ENCODE measurements at places on chromosomes 7 and 10.

DNA sequence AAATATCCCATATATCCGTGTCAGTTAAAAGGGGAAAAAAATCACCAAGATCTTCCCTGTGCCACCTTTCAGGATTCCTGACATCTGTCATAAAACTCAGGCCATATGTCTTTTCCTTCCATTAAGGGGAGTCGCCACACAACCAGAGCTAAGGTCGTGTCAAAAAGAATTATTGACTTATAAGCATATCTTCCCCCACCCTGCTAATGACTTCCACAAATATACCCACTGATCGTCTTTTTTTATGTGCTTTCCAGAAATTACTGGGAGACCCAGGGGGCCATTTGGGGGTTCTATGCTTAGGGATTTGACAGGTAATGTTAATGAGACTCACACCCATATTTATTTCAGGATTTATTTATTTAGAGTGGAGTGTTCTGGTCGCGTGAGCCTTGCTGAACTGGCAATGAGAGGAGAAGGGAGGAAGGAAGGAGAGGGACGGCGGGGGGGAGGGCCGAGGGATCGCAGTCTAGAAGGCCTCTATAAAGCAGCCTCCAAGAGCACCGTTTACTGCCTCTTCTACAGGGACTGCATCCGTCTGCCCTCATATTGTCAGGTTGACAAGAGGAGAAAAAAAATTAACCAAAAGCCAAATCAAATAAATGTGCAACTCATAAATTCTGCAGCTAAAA is 135.7 kb upstream of the MGMT start:
- no peak for DNase-seq

GRCh38 chr10:57979491-57979890 is 288.2 kb downstream of the IPMK start:
- DNase-seq, result no peak

DNA sequence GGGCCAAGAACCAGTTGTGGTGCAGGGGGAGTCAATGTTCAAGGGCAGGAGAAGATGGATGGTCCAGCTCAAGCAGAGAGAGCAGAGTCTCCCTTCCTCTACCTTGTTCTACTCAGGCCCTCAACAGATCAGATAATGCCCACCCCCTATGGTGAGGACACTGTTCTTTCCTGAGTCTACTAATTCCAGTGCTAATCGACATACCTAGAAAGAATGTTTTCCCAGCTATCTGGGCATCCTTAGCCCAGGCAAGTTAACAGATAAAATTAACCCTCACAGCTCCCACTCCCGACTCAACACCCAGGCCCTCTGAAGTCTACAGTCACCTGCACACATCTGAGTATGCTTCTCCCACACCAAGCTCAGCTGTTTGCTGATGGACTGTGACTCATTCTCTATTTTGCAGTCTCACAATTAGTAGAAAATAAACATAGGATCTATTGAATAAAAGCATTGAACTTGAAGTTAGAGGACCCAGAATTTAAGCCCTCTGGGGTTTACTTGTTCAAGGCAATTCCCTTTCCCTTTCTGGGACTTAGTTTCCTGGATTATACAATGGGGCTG is 17.1 kb downstream of the COL13A1 start:
- DNase-seq, result no peak

DNA sequence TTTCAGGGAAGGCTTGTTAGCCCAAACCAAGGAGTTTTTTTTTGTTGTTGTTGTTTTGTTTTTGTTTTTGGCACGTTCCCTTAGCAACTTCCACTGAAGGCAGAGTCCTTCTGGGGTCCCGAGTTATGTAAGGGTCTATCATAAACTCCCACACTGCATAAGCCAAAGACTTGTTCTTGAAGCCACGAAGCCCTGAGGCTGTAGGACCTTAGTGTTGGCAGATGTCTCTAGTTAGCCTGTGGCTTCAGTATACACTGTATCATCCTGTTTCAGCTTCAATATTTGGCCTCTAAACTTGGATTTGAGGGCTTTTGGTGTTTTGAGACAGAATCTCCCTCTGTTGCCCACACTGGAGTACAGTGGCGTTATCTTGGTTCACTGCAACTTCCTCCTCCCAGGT is 13.6 kb downstream of the KPNA7 start:
- DNase-seq, result no peak

DNA sequence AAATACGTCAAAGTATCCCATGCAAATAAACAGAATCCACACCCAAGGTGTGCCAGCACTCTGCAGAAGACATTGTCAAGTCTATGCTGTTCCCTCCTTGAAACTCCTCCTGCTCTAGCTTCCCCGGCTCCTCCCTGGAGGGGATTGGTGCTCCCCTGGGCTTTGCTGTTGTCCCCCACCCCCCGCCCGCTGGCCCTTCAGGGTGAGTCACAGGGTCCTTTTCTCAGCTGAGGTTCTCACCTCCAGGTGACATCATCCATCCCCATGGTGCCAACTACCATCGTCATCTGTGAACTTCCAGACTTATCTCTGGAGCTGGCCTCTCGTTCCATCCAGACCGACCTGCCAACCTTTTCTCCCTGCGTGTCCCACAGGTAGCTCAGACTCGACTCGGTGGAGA is 77.0 kb downstream of the ITIH5 start:
- DNase-seq, result no peak

DNA sequence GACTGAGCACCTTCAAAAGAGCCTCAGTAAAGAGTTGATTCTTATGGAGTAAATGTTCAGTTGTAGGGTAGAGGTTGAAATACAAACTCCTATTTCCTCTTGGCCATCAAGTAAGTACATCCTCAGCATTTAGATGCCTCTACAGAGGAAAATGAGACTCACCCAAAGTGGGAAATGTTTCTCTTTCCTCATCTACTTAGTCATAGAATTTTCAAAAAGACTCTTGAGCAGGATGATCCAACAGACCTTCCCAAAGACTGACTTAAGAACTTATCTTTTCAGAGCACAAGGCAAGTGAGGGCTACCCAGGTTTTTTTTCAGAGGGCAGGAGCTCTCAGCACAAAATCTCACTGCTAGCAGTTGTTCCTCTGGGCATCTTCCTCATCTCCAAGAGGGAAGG is 449.1 kb downstream of the KCNMA1 start:
- no peak for DNase-seq

- no peak for DNase-seq
Measured at GRCh38 chr10:113718969-113719822, 32.3 kb upstream of the PLEKHS1 start.

DNA sequence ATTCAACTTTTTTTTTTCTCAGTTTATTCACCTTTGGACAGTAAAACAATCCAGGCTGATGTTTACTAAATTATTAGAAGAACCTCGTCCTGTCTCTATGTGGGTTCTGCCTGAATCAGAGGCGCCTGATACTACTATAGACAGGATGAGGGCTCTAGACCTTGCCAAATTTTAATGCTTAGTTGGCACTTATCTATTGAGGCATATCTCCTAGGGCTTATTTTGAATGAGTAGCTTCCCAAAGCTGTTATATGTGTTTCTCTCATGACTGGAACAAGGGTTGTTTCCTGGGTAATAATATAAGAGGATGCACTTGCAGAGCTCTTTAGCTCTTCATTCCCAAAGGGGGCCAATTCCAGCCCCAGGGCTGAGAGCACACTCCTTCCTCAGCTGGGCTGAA is 23.6 kb downstream of the HECW1 start:
- DNase-seq, result no peak

- peak; percentile 9 for DNase-seq
Measured at GRCh38 chr7:16564909-16565426, 38.3 kb downstream of the LRRC72 start.

GRCh38 chr10:27695088-27695487 is 50.5 kb downstream of the MKX start:
- DNase-seq, result no peak

DNA sequence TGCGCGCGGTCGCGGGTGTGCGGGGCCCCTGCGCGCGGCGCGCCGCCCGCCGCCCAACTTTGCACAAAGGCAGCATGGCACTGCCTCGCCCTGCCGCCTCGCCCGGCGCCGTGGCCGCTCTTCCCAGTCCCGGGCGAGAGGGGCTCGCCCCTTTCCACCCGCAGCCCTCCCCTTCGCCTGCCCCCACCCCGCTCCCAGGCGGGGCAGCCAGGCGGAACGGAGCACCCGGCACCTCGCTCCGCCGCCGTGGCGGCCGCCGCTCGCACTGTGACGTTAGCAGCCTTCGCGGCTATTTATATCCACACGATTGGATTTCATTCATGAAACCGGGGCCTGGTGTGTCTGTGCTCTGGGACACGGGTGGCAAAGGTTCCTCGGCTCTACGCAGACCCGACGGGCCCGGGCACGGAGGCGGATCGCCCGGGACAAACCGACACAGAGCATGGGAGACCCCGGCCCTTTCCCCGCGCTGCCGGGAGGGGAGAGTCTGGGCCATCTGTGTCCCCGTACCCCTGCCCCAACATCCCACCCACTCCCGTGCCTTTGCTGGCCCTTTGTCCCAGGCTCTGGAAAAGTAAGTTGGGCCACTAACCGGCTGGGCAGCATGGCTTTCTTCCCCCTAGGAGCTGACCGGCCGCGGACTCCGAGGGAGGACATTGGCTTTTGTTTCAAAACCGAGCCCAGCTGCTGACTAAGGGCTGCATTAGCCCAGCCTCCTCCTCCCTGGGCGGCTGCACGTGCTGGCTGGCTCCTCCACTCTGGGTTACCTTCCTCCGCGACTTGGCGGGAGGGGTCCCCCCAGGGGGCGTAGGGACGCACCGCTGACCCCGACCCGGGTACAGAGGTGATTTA is at the start of gene RHOBTB1:
Gene RHOBTB1, minus strand, starts transcription at position 128 of the 852 bp plus-strand sequence. CDS start 32,643 bp downstream, outside the sequence.
- no peak for DNase-seq

- DNase-seq, result no peak
Measured at GRCh38 chr10:28948046-28948445, 270.7 kb downstream of the BAMBI start.

GRCh38 chr7:99860281-99861127 is 16.3 kb downstream of the OR2AE1 start:
- no peak for DNase-seq

GRCh38 chr10:104424719-104425118 is 71.1 kb downstream of the CFAP58 start:
- no peak for DNase-seq

DNA sequence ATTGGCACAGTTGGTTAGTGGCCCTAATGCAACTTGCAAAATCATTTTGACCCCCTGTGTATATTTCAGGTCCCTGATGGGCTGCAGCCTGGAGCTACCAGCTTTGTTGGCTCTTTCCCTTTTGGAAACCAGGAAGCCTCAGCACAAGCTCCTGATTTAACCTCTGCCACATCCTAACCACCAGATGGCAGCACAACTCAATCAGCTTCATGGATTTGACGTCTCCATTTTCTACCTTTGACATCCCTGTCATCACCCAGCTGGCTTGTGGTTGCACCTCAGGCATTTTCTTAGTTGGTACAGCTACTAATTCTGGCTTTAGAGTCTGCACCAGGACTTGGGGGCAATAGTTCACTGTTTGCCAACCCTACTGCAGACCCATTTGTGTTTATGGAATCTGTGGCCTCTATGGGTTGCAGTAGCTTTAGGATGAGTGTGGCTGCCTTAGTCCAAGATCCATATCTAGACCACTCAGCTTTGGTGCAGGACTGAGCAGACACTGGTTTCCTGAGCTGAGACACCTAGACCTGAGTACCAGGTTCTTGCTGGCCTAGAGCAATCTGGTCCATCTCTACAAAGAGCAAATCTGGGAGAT is 456.2 kb downstream of the REEP3 start:
- DNase-seq, result no peak

GRCh38 chr7:135942614-135943013 is 34.5 kb downstream of the MTPN start:
- DNase-seq, result no peak

DNA sequence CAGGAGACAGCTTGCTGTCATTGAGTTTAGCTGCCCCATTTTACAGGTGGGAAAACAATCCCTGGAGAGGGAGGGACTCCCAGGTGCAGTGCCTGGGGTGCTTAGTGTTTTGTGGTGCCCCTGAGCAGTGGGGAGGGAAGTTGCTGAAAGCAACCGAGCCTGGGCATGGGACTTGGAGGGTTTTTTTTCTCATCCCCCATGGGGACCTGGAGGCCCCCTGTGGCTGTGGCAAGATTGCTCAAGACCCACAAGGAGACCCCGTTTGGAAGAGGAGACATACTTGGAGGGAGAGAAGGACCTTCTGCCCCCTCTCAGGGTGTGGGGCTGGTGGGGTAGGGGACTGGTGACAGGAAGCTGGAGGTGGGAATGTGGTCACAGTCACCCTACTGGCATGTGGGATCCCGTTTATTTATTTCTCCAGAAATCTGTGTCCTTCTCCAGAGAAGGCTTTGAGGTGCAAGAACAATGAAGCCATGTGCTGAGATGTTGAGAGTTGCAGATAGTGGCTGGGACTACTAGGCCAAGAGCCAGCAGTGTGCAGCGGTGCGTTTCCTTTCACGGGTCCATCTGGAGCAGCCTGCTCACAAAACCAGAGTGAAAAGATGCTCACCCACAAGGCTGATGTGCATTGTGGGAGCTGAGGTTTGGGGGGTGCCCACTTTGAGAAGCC is 21.5 kb downstream of the ZMIZ1 start:
- DNase-seq, result no peak

DNA sequence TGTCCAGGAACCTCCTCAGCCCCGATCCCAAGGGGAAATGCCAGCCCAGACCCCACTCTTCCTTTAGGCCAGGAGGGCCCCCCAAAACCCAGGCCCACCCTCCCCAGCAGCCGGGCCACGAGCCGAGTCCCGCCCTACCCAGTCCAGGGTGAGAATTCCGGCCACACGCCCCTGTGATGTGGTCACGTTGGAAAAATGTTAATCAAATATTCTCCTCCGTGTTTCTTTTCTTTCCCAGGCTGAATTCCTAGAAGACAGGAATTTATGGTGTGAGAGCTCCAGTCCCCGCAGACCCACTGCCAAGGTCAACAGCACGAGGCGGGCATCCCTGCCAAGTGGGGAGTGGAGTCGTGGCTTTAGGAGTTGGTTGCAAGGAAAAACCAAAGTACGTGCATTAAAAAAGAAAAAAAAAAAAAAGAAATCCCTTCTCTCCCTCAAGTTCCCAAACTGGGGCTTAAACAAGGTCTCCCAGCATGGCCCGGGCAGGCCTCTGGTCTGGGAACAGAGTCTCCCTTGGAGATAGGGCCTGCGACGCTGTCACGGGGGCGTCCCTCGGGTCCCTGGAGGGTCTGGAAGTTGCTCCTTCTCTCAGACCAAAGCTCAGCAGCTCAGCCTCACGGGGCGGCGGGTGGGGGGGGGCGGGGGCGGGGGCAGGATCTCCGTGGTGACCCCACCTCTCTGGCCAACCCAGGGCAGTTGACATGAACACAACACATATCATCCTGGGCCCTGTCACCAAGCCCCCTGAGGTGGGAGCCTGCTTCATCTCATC is 28.1 kb upstream of the ELN start:
- DNase-seq, result peak; percentile 86

- DNase-seq, result no peak
Measured at GRCh38 chr7:104306793-104307192, 21.6 kb upstream of the LHFPL3 start.

All from AG04449 (cell line).